Stimulated activated naive CD4-positive, alpha-beta T cell (primary cell): ENCODE measurements at places on chromosomes 6 and 20.

DNA sequence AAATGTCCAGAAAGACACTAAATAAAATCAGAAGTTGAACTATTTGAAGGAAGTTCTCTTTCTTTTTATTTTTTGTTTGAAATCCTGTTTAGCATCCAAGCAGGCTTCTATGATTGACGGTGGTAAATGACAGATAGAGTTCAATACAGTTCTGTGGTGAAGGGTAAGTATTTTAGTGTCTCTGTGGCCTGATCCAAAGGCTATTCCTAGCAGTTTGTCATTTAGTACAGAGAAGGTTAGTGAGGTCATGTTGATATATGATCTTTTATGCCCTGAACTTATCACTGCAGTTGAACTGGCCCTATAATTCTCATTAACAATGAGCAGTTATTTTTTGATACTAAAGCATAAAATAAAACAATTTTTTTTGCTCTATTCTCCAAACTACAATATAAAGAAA, 144.7 kb upstream of the HDAC2 start:
- no peak for DNase-seq

DNA sequence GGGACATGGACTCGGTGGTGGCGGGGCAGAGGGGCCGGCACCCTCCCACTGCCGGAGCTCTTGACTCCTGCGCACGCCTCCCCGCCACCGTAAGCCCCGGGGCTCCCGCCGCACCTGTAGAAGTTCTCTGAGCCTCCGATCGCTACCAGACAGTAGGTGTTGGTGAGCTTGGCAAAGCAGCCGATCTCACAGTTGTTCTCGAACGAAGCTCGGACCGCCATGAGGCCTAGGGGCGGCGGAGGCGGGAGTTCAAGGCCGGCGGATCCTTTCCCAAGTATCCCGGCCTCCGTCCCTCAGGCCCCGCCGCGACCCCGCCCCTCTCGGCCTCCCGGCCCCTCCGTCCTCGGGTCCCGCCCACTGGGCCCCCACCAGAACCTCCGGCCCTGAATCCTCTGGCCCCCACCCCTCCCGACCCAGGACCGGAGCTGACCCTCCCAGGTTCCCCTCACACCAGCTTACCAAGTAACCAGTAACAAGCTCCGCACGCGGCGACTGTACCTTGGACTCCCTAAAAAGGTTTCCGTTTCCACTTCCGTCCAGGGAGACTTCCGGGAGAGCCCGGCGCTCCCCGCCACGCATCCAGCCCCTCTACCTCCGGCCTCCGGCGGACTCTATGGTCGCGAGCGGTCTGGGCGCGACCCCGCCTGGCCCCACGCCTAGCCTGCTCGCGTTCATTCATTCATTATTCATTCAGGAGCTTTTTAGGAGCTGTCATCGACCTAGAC, at the start of gene EIF6:
Gene EIF6 (minus strand): TSS at position 506 of the 725 bp plus-strand sequence. CDS start 285 bp downstream, at position 221.
- DNase-seq, result peak; percentile 61

DNA sequence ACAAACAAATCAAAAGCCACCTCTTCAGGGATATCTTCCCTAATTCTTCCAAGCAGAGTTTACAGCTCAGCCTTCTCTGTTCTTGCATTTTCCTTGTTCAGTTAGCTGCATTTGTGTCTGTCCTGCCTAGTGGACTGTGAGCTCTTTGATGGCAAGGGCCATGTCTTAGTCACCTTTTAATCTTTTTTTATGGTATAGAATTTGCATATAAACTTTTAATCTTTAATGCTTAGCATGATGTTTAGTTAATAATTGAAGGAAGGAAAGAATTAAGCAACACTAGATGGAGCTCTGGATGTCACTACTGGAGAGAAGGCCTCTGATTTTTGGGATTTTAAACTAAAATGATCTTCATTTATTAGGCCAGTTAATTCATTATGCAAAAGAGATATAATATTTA, 12.1 kb downstream of the PPP2R5D start:
- DNase-seq, result no peak

DNA sequence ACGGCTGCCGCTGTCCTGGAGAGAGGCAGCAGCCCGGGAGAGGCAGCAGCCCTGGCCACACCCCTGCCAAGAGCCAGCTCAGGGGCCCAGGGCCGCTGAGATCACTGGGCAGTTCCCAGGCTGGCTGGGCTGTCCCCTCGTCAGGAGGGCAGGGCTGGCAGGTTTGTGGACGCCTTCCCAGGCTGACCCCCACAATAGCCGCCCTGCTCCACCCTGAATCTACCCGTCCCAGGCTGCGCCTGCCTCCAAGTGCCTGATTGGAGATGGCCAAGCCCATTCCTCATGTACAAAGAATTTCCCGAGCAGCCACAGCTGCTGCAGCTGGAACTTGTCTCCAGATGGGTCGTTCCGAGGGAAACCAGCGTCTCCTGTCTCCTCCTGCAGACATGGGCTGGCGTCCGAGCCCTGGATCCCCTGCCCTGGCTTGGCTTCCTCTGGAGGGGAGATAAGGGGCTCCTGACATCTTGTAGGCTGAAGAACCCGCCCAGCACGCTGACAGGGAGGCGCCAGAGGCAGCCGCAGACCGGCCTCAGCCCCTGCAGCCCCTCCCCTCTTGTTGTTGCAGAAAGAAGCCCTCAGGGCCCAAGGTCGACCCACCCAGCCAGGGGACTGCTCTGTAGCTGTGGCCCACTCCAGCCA, 9.4 kb upstream of the GATA5 start:
- DNase-seq, result no peak

DNA sequence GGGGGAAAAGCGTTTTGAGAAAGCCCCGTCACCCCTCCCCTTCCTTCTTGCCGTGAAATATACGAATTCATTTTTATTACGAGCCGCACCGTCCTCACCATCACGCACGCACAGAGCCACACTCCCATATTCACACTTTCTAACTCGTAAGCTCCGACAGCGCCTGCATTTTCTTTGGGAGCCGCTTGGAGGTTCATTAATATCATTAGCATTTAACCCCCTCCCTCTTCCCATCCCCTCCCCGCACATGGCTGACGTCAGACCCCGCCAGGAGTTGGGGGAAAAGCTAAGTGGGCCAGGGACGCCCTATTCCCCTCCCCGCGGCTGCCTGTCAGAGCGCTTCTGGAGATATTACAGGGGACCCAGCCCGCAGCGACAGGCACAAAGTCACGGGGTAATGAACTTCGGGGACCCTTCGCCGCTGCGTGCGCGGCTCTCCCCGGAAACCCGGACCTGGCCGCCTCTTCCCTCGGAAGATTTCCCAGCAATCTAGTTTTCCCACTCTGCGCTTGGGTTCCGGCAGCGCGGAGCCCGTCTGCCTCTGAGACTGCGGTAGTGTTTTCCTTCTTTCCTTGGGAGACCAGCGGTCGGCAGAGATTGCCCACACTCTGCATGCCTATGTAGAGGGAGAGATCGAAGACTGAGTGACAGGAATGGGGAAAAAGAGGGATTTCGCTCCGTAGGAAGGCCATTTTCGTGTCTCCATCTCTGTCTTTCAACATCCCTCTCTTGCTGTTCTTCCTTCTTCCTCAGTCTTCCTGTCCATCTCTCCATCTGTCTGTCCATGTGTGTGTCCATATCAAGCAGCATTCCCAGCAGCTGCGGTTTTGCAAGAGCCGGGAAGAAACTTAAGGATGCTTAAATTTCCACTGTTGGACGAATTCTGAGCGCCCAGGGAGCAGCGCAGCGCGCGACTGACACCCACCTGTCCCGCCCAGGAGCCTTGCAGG, at the start of gene NR2E1:
Gene NR2E1 (plus strand): TSS at position 309 of the 950 bp plus-strand sequence. CDS start 744 bp downstream, outside the sequence.
- DNase-seq, result no peak

DNA sequence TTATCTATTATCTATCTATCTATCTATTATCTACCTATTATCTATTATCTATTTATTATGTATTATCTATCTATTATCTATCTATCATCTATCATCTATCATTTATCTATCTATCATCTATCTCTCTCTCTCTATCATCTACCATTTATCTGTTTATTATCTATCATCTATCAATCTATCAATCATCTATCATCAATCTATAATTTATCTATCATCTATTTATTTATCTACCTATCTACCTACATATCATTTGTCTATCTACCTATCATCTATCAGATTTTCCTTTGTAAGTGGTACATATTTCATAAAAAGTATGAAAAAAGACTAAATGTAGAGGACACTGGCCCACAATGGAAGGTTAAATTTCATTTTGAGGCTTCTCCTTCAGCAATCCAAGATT, 212.1 kb upstream of the EXOC2 start:
- DNase-seq, result no peak

- no peak for DNase-seq
Measured at GRCh38 chr20:19697415-19697814, 60.6 kb upstream of the RIN2 start.

DNA sequence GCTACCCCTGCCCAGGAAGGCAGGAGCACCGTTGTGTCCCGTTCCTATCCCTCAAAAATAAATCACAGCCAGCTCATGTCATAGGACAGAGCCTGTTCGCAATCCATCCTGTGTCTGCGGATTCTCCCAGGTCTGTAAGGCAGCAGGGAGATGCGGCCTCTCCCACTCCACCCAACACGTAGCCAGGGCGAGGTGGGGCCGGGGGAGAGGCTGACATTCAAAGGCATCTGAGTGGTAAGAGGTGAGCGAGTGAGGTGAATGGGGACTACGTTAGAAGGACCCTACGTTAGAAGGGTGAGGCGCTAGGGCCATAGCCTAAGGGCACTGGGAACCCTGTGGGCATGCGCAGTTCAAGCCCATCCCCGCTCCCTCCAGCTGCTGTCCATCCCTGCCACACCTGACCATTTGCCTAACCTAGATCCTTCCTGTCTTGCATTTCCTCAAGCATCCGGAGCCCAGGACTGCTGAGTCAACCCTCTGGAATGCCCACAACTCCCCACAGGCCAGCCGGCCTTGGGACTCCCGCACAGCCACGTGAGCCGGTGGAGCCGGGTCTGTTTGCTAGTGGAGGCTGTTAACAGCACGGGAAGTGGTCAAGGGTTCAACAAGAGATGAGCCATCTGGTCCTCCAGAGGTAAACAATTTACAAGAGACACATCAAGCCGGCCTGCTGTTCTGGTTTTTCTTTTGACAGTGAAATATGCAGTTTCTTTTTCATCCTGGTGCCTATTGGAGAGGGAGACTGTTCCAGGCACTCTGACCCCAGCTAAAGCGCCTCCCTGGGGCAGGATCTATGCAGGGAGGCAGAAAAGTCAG, 45.9 kb downstream of the RIPOR3 start:
- DNase-seq, result no peak

DNA sequence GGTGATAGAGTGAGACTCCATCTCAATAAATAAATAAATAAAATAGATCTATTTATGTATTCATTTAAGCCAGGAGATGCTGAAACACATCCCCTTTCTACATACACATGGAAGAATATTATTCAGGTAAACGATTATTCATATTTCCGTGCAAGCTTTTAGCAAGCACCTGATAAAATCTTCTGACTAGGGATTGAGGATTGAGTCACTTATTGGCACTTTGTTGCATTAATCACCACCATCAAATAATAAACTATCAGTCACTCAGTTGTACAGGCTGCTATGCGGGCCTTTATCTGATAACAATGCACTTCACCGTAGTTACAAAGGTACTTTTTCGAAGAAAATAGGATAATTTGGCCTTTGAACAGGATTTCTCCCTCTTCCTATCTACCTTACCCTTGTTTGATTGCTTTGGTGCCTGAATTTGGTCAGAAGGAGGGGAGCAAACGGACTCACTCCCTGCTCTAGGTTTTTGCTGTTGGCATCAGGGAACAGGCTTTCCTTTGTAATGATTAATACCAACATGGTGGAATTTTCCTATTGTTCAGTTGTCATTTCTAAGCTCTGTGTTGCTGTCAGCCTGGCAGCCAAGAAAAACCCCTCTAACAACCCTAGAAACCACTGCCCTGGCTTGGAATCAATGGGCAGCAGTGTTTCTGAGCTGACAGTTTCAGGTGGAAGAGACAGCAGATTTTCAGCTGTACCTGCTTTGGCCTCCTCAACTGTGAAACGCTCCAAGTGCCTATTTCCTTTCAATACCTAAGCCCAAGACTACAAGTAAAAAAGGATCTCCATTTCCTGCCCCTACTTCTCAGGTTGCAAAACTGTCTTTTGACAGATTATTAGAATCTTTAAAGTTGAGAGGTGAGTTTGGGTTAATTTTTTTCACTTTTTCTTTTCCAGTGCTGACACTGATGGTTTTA, 63.0 kb downstream of the MYB start:
- DNase-seq, result no peak

- DNase-seq, result no peak
Measured at GRCh38 chr20:38880952-38881735, 45.1 kb upstream of the FAM83D start.

DNA sequence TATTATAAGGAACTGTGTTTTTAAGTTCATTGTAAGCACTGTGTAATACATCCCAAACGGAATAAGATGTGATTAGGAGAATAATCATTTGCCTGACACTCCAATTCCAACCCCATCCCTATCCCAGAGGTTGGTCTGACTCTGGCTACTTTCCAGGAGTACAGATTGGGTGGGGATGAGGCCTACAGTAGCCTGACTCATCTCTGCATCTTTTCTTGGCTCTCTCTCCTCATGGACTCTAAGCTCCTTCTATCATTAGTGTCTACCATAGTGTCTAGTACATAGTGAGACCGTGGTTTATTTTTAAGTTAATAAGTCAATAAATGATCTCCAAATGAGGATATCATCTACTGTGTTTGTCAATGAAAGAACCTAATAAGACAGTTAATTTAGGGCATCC, 92.2 kb upstream of the CNKSR3 start:
- DNase-seq, result no peak

DNA sequence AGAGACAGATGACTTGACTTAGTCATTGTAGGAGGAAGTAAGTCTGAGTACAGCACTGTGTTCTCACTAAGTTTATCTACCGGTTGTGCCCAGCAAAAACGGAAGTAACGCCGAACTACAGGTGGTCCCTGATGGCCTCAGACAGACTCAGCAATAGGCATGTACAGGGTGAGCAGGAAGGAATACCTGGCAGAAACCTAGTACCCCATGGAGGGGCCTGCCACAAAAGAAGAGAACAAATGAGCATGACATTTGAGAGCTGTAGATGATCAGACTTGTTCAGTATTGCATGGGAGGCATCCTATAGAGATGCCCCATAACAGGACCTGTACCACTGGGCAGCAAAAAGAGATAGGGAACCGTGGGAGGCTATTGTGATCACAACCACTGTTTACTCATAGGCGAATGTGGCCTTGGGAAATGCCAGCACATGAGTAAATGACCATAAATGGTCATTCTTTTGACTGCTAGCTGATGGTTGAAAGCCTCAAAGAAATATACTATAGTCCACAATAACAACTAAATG, 106.4 kb upstream of the TAB2 start:
- DNase-seq, result no peak

- no peak for DNase-seq
Measured at GRCh38 chr6:140178520-140178919, 804.1 kb upstream of the CITED2 start.

GRCh38 chr20:17966432-17967310, 1.9 kb downstream of the SNX5 start:
- DNase-seq, result no peak

DNA sequence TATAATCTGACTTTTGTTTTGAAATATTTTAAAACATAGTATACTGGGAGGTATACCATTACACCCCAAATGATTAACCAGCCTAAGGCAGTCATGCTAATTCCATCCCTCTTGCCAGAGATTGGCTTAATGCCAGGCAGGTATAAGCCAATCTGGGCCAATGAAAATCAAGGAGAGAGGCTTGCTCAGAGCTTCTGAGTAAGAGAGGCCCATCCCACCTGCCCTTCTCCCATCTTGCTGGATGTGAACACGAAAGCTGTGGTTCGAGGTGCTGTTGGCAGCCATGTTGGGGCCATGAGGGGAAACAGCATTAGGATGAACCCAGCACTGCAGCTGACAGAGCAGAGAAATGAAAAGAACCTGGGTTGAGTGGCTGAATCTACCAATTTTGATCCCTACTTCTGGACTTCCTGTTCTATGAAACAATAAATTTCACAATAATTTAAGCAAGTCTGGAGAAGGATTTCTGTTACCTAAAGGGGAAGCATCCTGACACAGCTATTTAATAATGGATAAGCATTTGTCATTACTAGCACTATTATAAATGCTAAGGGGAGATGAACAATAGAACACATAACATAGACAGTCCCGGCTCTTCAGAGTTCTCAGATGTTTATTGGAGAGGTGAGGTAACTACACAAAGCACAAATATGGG, 152.3 kb downstream of the CDC5L start:
- no peak for DNase-seq
